Hypothalamus (tissue), 51 donors: ENCODE measurements at places on chromosomes 11 and 22.

DNA sequence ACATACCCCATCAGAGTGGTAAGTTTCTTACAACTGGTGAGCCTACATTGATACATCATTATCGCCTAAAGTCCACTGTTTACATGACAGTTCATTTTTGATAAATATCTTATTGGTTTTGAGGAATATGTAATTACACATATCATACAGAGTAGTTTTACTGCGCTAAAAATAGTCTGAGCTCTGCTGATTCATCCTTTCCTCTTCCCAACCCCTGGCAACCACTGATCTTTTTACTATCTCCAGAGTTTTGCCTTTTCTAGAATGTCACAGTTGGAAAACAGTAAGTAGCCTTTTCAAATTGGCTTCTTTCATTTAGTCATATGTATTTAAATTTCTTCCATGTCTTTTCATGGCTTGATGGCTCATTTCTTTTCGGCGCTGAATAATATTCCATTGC lies 112.8 kb downstream of the LARGE1 start:
- no peak for DNase-seq

GRCh38 chr11:5380740-5381342 lies 2.8 kb upstream of the OR51M1 start:
- no peak for DNase-seq

DNA sequence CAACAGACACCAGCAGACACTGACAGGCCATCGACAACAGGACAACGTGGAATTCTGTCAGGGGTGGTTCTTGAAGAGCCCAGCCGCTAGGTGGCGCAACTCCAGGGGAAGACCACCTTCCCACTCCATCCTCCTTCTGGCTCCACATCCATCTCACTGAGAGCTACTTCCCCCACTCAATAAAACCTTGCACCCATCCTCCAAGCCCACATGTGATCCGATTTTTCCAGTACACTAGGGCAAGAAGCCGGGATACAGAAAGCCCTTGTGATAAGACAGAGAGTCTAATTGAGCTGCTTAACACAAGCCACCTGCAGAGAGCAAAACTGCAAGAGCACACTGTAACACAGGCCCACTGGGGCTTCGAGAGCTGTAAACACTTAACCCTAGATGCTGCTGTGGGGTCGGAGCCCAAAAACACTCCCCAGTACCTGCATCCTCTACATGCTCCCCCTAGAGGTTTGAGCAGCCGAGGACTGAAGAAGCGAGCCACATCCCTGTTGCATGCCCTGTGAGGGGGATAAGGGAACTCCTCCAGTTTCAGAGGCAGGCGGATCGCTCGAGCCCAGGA lies 11.5 kb upstream of the RAB39A start:
- no peak for DNase-seq

GRCh38 chr11:88179141-88179540 lies 3.9 kb upstream of the RAB38 start:
- DNase-seq = no peak

GRCh38 chr11:86294026-86294425 lies 8.0 kb upstream of the HIKESHI start:
- no peak for DNase-seq

GRCh38 chr11:17865765-17866428 lies 131.3 kb downstream of the KCNC1 start:
- DNase-seq = no peak

- DNase-seq = no peak
These were observed 17.4 kb downstream of the LUZP2 start for GRCh38 chr11:24514219-24514594.
